ENCODE measurements at places on chromosomes 3 and 15. TPM values are rescaled to one million over a fixed set of nuclear protein-coding genes. Genes with fewer than 3 reads are reported as not detected.

- DNase-seq, result no peak
Measured at GRCh38 chr3:2568156-2568555, 469.5 kb downstream of the CNTN4 start.

GRCh38 chr3:57729334-57730045 lies 26.6 kb upstream of the SLMAP start:
- no peak for DNase-seq

MAP6D1 gene
- total RNA-seq, result 12.4 TPM

DNA sequence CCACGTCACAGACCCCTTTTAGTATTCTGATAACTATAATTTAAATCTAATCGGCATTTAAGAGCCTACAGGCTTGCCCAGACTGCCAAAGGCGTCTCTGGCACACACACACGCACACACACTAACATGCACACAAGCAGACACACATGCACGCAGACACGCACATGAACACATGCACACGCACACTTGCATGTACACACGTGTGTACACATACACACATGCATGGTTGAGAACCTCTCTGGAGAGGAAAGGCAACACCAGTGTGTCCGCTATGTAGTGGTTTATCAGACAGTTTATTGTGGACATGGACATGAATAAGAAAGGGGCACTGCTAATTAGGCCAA lies 102.1 kb downstream of the FBLN2 start:
- no peak for DNase-seq

DNA sequence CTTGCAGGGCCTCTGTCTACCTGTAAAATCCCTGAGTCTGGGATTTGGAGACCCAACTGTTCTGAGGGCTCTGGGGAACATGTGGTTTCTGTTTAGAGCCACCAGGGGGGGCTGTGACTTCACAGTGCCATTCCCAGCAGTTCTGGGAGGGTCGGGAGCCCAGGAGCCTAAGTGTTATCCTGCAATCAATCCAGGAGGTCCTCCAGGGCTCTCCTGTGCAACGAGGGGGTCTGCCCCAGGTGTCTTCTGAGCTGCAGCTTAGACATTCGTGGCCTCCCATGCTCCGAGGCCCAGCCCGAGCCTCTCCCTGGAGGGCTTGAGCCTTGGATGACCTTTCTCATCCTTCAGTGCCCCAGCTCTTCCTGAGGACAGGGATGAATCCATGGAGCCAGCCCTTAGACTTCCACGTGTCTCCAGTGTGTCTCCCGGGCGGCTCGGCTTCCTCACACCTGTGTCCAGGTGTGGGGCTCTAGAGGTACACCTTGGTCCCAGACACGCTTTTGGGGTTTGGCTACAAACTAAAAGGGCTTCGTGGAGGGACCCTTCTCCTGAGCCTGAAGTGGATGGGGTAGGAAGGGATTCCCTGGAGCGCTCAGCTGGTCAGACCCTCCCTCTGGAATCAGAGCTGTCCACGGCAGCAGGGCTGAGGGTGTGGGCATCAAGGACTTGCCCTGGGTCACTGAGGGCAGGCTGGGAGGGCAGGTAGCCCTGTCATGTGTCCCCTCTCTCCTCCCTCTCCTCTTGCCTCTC lies 20.3 kb upstream of the ABTB1 start:
- peak; percentile 64 for DNase-seq

- DNase-seq, result no peak
Measured at GRCh38 chr3:9399337-9399703, 1.9 kb downstream of the SETD5 start.

GRCh38 chr3:4601892-4602291 lies 108.7 kb downstream of the ITPR1 start:
- DNase-seq, result no peak

STAG1 gene
- total RNA-seq, result 13.1 TPM

DNA sequence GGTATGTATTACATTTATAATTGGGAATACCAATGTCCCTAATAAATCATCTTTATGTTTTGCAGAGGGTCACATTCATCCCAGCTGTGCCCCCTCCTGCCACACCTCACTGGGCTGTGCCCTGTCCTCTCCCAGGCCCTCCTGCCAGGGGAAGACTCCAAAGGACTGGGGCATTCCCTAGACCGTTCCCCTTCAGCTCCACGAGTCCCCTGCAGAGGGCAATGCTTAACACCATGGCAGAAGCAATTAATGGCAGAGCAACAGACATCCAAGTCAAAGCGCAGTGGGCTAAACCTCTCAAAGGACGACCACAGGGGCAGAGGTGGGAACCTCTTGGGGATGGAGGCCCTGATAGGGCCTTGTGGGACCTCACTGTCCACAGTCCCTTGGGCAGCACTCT lies 71.3 kb upstream of the SEC13 start:
- no peak for DNase-seq

- no peak for DNase-seq
Measured at GRCh38 chr3:110519071-110519470, 552.5 kb upstream of the NECTIN3 start.

DNA sequence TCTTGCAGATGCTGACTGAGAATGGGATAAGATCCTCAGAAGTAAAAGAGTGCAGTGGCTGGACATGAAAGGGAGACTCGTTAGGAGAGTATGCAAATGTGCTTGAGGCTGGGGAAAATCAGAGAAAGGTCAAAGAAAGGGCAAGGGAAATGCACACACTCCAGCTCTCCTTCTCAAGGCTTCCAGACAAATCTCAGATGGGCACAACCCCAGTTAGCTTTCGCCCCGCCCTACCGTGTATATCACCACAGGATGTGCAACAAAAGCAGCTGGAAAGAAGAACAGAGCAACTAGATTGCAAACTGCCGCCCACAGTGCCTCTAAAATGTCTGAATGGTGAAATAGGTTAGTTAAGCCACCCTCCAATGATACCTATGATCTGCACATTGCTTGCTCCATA lies 63.9 kb downstream of the CERS3 start:
- no peak for DNase-seq

DNA sequence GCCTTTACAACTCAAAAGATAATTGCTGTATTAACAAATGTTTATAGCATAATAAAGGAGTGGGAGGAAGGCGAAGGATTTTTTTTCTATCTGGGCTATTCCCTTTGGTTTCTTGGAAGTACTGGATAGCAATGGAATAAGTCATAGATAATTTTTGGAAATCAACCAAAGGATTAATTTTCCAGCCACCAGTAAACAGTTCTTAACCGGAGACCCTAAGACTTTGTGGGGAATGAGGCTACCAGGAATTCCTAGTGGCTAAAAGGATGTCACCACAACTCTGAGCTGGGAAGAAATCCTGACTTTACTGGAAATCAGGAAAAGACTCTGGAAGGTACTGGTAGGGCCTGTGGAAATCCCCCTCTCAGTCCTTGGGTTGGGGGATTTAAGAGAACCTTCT lies 138.4 kb upstream of the RARB start:
- DNase-seq, result no peak

DNA sequence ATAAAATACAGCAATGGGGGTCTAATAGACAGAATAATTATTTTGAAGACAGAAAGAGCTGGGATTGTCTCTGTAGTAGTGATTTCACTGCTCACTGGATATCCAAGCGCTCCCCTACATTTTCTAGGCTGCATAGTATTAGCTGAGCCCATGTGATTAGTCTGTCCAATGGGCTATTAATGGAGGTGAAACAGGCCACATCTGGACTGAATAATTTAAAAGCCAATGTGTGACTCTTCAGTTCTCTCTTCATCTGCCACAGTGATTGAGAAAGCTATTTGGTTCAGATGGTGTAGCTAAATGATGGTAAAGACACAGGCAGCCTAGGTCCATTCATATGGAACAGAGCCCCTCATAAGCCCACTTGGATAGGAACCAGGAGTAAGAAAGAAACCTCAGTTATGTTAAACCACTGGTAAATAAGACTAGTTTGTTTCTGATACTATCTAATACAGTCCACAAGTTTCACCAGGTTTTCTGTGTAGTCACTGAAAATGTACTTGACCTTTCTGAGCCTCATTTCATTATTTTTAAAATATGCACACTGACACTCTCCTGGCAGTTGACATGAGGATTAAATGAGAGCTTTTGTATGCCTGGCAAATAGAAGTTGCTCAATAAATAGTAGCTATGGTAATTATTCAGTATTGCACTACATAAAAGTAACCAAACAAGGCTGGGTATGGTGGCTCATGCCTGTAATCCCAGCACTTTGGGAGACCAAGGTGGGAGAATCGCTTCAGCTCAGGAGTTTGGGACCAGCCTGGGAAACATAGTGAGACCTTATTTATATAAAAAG lies 17.0 kb upstream of the STT3B start:
- DNase-seq, result no peak

ARHGEF26 gene
- 4.7 TPM for total RNA-seq

GRCh38 chr3:142507241-142507640 lies 59.4 kb upstream of the XRN1 start:
- no peak for DNase-seq

- DNase-seq, result no peak
Measured at GRCh38 chr3:152797751-152798432, 37.0 kb upstream of the P2RY1 start.

TMEM108 gene
- not detected for total RNA-seq

CDV3 gene
- 90.6 TPM for total RNA-seq

GRCh38 chr3:151034303-151034702 lies 51.2 kb upstream of the MED12L start:
- no peak for DNase-seq

Data from PC-3 (cell line).